ENCODE measurements at places on chromosomes 3 and 15.

DNA sequence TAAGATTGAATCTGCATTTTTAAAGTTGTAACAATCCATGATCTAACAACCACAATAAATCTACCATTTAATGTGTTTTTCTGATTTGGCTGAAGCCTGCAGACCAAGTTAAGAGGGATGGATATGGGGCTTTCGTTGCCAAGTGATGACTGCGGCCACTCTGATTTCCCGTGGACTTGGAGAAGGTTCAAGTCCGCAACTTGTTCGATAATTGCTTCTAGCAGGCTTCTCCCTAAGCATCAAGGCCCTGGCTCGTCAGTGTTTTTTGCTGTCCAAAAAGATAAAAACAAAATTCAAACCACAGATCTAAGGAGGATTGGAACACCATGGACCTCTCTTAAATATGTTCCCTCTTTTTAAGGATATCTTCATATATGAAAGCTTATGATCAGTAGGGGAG is 256.6 kb downstream of the CNTN3 start:
- no peak for DNase-seq

DNA sequence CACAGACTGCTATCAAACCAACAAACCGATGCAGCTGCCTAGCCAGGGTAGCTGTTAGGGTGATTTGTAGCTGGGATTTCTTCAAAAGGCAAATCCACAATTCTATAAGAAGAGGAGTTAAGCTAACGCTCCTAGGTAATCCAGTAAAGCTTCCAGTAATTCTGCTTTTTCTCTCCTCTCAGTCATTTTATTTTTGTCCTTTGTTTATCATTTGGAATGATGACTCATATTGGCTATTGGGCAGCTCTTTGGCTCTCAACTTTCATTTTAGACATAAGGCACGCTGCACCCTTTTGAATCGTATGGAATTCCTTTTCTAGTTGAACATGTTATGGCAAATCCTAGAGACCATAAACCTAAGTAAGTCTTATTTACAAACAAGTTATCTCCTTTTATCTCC is 53.2 kb upstream of the PPARG start:
- DNase-seq: no peak

DNA sequence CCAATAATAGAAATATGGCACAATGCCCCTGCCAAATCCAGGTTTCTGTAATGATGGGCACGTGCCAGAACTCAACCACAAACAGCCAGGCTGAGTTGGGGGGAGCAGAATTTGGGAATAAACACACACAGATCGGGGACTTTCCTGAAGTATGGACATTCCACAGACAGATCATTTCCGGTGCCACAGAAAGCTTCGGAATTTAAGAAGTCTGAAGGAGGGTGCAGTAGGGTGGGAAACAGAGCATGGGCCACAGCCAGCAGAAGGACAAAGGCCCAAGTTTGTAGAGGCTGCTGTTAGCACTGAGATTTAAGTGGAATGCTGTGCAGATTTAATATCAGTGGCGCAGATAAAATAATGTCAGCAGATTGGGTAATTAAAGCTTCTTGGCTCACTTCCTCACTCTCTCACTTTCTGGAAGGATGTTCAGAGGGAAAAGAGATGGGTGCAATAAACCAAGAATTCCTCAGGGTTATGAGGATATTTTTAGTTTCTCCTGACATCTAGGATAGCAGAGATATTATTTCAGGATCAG is 67.4 kb downstream of the MYLK start:
- no peak for DNase-seq

DNA sequence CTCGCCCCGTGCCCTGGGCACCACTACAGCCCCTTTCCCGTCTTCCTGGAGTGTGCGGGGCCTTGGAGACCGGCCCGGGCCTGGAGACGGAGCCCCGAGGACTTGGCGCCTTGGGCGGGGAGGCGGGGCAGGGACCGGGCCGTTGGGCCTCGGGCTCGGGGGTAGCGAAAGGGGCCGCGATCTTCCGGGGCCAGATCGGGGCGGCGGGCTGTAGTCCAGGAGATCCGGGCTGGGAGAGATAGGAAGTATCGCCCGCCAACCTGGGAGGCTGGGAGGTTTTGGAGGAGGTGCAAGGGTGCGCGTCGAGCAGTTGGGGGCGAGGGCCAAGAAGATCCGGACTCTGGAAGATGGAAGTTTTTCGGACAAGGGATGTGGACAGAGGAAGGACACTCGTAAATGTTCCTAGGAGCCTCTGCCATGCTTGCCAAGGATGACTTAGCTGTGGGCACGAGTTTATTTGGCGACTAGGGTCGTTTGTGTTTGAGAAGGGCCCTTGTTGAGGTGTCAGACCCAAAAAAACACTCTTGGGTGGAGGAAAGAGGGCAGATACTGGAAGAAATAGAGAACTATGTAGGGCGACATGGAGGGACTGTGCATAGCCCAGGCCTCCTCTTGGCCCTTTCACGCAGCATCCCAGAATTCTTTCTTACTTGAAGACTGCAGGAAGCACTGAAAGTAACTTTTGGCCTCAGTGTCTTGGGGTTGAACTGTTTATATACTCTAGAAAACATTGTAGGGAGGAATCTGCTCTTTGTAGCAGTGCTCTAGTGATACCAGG is 712 bp downstream of the RTF1 start:
- no peak for DNase-seq

DNA sequence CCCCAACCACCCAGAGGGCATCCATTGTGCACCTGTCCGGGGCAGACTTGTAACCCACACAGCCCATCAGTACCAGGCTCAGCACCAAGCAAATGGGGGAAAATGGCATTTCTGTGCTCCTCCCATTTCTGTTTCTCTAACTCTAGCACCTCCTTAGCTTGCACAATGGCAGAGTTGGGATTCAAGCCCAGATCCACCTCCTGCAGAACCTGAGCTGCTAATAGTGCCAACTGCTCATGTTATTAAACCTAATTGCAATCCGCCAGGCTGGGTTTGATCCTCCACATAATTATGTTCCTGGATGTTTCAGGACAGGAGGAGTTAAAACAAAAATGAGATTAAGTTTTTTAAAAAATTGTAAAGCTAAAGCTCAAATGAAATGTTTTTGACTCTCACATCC is 235.0 kb downstream of the OCA2 start:
- DNase-seq: no peak

- DNase-seq: no peak
Measured at GRCh38 chr3:100073714-100074307, 40.5 kb downstream of the FILIP1L start.

- no peak for DNase-seq
Measured at GRCh38 chr3:52881871-52882270, 15.5 kb downstream of the STIMATE start.

- DNase-seq: no peak
Measured at GRCh38 chr15:74869372-74869725, 3.8 kb downstream of the SCAMP2 start.

- no peak for DNase-seq
Measured at GRCh38 chr3:53103397-53104296, 26.6 kb downstream of the RFT1 start.

DNA sequence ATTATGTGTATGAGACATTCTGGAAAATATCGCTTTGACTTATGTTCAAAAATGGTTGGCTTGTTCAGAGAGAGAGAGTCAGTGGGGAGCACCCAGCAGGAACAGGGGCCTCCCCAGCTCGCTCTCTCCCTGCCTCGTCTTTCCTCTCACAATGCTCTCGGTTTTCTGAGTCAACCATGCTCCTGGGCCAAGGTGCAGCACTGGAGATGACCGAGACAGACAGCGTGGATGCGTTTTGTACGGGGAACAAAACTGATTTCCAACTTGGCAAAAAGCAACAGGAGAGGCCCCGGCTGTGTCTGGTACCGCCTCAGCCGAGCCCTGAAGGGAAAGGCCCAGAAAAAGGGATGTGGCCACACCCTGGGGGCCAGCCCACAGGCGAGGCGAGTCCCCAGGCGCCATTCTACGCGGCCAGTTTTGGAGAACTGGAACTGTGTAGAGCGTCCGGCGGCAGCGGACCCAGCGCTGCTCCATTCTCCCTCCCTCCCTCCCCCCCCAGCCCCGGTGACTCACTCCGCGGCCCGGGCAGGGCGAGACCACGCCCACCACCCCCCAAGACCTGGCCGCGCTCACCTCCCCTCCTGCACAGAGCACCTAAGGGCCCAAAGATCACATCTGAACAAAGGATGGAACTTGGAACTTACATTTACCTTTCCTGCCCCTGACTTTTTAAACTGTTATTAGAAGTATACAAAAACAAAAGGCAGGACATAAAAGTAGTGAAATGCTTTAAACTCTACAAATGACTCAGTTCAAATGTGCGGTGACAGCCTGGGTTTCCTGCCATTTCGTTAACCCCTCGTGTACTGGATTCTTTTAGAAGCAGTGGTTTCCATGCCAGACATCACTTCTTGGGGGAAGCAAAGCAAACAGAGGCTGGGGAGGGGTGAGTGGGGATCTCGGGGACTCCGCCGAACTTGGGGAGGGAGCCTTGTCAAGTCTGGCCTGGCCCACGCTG is 12.7 kb downstream of the ATP10A start:
- DNase-seq: no peak

DNA sequence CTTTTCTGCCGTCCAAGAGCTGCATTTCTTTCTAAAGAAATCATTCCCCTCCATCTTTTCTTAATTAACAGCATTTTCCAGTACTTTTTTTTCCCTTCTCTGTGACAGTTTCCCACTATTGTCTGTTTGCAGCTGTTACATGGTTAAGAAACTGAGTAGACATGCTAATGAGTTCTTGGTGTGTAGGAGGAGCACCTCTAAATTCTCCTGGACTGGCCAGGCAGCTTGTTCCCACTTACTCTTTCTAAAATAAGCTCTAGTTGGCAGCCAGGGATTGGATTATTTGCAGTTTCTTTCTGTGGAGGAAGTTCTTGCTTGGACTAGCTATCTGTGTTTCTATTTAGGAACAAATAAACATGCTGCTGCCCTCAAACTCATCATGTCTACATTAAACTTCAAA is 235.1 kb upstream of the GAP43 start:
- DNase-seq: no peak

- no peak for DNase-seq
Measured at GRCh38 chr3:22594990-22595389, 608.1 kb upstream of the UBE2E2 start.

DNA sequence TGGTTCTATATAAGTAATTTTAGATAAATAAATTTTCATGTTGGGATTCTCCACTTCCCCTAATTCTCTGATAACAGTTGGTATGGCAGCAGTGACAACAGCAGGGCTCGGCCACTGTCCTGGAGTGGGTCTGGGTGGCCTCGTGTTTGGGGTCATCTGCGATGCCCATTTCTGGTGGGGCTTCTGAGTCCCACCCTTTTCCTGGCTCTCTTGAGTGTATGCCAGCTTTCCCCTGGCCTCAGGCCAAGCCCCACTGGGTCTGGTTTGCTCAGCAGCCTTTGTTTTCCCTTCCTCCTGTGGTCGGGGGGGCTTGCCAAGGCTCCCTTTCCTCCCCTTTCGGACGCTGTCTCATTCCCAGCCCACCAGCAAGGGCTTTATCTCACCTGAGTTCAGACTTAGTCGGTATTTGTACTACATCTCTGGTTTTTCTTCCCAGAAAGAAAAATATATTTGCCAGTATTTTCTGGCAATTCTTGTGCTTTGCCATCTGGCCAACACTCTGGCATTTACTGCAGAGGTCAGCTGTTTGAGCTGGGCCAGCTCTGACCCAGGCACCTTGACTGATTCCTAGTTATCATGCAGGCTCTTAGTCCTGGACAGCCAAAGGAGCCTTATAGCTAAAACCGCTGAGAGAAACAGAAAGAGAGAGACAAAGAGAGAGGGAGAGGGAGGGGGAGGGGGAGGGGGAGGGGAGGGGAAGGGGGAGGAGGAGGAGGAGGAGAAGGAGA is 35.2 kb downstream of the MYZAP start:
- no peak for DNase-seq

- DNase-seq: no peak
Measured at GRCh38 chr3:10992943-10993728, 588 bp downstream of the SLC6A1 start.

Measured in NCI-H1048 (cell line).